Uterus (tissue), 4 donors: ENCODE measurements at places on chromosomes 6 and 20.

DNA sequence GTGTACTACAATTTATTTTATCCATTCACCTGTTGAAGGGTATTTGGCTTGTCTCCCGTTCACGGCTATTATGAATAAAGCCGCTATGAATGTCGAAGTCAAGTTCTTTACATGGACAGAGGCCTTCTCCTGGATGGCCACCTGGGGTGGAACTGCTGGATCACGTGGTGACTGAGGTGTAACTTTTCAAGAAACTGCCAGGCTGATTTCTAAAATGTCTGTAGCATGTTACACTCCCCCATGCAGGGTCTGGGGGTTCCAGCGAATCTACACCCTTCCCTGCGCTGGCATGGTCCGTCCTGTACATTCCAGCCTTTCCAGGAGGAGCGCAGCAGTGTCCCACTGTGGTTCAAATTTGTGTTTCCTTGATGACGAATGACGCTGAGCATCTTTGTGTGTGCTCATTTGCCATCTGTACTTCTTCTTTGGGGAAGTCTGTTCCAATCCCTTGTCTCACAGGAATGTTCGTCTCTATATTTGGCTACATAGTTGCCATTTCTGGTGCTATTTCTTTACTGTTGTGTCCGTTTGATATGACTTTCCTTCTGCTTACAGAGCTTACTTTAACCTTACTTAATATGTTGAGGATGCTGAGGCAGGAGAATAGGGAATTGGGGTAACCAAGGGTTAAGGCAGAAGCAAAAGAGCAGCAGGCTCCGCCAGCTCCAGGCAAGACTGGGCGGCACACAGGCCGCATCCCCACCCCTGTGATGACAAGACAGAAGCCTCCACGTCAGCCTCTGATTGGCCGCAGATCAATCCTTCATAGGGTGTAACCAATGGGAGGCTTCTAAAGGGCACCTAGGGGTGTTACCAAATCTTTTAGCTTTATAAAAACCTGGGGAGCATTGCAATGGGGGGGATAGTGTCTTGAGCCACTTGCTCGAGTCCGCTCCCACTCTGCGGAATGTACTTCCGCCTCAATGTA is 106.6 kb downstream of the TAF4 start:
- no peak for DNase-seq

DNA sequence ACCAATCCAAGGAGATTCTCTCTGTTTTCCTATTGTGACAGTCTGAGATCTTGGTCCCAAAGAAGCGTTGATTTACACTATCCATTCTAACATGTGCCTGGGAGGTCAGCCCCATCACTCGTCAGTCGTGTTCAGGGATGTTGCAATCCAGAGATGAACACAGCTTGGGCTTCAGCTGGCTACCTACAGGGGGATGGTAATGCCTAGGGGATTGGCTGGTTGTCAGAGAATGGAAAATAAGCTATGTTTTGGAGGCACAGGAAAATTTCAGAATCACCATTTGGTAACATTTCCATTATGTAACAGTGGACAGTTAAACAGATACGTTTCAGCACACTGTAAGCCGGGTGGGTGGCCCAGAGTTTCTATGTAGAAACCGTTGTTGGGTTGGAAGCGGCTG is 147.1 kb upstream of the RALGAPA2 start:
- no peak for DNase-seq

GRCh38 chr6:134031696-134032255 is 20.6 kb downstream of the SLC2A12 start:
- DNase-seq, result no peak

- DNase-seq, result no peak
These were observed 115.7 kb downstream of the DST start for GRCh38 chr6:56526860-56527544.

GRCh38 chr6:36829919-36830544 is 9.2 kb downstream of the CPNE5 start:
- DNase-seq, result peak; percentile 83

GRCh38 chr6:163132050-163132750 is 282.3 kb upstream of the QKI start:
- no peak for DNase-seq

DNA sequence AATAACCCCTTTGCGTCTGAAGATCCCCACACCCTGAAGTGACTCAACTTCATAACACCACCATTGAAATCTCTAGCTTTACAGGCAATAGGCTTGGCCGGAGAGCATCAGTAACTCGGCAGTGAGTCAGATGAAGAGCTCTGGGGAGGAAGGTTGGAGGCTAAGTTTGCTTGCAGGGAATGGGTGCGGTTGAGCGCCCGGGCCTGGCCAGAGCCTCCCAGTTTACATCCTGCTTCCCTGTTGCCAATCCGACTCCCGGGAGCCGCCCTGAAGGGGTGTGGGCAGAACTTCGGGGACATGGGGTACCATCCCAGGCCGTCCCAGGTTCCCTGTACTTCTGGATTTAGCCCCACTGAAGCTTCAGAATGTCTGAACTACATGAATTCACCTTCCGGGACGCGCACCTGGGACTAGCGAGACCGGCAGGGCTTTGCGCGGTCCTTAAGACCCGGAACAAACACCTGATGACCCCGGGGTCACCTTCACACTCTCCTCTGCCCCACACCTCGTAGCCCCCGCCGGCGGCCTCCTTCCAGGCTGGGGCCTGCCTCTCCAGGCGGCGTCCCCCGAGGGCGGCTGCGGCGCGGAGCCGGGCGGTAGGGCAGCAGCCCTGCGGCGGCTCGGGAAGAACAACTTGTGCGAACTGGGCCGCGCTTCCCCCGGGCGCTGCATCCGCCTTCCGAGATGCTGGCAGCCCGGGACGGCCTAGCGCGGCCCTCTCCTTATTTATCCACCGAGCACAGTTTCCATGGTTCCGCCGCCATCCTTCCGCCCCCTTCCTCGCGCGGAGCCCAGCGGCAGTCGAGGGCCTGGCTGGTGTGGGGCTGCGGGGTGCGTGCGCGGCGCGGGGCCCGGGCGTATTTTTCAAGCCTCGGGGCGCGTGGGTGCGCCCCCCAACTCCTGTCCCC is 56.6 kb upstream of the RREB1 start:
- DNase-seq, result peak; percentile 40

GRCh38 chr6:17381424-17382147 is 11.8 kb upstream of the CAP2 start:
- DNase-seq, result no peak

DNA sequence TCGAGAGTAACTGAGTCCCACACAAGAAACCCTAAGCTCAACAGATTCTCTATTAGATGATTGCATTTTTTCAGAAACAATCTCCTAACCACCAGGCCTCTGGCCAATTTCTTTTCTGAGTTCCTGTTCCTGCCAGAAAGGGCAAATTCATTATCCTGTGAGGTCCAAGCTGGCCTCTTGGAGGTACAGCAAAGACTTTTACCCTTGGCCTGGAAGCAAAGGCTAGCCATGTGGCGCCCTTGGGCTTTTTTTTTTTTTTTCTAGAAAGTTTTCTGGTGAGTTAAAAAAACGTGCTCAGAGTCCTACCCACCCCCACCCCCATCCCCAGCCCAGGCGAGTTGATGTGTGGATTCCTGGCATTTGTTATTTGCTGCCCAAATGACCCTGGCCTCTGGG is 59.0 kb upstream of the EEF1A1 start:
- peak; percentile 30 for DNase-seq

GRCh38 chr6:159002432-159003155 is 2.6 kb upstream of the RSPH3 start:
- DNase-seq, result no peak

GRCh38 chr20:61973515-61974356 is 91.9 kb downstream of the TAF4 start:
- DNase-seq, result no peak

DNA sequence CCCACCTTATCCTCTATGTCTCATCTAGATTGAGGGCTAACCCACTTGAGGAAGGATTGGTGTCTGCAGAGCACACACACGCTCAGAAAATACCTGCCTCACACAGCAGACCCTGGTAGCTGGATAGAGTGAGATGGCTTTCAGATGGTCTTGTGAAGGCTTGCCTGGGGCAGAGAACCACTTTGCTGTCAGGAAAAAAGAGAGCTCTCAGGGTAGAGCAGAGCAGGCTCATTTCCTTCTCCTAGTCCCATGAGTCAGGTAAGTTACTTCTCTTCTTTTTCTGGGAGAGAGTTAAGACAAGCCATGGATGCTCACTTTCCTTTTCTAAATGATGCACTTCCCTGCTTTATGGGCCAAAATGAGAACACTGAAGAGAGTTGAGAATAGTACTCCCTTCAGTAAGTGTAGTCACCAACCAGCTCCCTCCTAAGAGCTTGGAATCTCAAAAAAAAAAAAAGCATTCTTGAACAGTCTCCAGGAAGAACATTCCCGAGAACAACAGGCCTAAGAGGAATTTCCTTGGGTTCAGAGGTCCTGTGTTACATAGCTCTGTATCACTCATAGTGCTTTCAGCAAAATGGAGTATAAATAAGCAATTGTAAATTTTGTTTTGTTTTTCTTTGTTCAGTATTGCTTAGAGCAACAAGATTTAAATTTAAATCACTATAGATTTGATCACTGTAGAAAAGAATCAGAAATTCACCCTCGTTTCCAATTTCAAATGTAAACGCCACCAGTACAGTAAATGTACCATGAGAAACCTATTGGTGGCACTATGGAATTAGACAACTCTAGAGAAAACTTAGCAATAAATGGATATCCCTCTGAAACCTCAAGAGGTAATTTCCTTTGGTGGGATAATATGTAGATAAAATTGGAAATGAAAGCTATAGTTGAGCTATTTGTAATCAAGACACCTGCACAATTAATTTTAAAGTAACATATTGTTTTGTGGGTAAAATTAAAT is 530.3 kb downstream of the RFPL4B start:
- no peak for DNase-seq

DNA sequence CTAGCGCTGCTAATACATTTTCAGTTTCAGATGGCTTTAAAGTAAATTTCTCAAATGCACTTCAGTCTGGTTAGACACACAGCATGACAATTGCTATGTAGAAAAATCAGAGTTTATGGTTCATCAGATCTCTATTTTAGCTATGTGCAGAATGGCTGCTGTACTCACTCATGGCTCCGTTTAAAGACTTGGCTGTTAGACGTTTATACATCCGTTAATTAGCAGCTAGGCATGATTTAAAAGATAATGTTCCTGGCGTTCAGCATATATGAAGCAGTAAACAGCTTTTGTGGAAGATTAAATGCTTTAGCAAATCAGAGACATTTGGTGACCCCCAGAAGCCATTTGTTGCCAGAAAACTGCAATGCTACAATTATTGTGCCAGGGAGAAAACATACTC is 350.0 kb upstream of the MANEA start:
- no peak for DNase-seq

- no peak for DNase-seq
These were observed 53.9 kb upstream of the LAMP5 start for GRCh38 chr20:9460518-9460917.

- no peak for DNase-seq
These were observed 82.1 kb downstream of the ASXL1 start for GRCh38 chr20:32440069-32440757.

DNA sequence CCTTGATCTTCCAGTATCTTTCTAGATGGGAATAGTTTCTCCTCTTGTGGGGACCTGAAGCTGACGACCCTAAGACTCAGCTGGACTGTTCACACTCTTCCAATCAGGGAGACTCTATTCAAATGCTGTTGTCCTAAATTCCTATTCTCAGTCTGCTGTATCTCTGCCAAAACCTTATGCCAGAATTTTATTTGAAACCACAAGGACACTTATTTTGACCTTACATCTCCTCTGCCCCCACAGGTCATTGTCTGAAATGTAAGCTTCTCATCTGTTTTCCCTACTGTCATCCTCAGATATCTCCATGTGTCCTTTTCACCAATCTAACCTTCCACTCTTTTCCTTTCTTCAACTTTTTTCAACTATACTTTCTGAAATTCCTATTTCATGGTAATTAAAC is 289.5 kb upstream of the SGK1 start:
- no peak for DNase-seq

- DNase-seq, result no peak
These were observed 80.6 kb downstream of the PHF3 start for GRCh38 chr6:63716169-63716568.

GRCh38 chr6:81381382-81381916 is 371.0 kb downstream of the TENT5A start:
- DNase-seq, result no peak

DNA sequence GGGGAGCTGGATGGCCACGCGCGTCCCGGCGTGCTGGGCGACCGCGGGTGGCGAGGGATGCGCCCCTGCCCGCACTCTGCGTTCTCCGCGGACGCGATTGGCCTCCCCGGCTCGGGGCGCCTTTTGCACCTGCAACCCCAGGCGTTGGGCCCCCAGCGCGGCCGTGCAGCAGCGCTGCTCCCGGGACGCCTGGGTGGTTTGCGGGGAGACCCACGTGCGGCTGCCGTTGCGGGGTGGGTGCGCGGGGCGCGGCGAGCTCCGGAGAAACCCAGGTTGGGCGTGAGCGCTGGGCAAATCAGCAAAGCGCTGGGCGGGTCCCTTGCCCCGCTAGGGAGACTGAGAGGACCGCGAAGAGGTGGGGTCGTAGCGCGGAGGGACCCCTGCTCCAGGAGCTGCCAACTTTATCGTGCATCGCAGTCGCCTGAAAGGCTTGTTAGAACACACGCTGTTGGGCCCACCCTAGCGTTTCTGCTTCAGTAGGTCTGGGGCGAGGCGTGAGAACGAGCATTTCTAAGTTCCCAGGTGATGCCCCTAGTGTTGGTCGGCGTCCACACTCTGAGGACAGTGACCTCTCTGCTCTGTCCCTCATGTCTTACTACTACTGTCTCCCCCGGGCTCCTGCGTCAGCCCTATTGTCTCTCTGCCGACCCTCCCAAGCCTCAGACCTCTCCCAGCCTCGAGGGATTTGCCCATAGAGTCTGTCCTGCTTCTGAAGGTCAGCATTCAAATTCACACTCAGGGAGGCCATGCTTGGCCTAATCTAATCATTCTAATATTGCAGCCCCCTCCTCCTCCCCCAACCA is 538 bp upstream of the ZFP64 start:
- DNase-seq, result no peak

GRCh38 chr20:53291548-53291947 is 302.1 kb downstream of the ZNF217 start:
- no peak for DNase-seq

- DNase-seq, result no peak
These were observed 17.9 kb downstream of the RNGTT start for GRCh38 chr6:88945415-88946008.

GRCh38 chr20:44217342-44218092 is 6.9 kb upstream of the OSER1 start:
- DNase-seq, result peak; percentile 36

DNA sequence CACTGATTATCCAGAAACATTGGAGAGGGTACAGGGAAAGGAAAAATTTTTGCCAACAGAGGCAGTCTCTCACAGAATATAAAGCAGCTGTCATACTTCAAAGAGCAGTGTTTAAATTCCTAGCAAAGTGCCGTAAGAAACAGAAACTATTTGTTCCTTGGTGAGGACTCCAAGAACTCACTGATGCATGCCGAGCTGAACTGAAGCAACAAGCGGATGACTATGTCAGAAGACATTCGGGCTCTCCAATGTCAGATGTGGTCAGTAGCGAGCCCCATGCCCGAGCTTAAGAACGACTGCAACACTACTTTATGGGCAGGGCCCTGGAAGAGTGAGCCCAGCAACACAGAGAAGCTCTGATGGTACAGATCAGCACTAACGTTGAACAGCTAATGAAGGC is 54.7 kb downstream of the OR2B6 start:
- DNase-seq, result no peak
